Muscle of arm (tissue), 14 donors: ENCODE measurements at places on chromosomes 1 and 21.

GRCh38 chr1:15423355-15424077, 13.8 kb downstream of the EFHD2 start:
- no peak for DNase-seq

GRCh38 chr1:53605181-53605580, 133.8 kb downstream of the GLIS1 start:
- DNase-seq, result no peak

DNA sequence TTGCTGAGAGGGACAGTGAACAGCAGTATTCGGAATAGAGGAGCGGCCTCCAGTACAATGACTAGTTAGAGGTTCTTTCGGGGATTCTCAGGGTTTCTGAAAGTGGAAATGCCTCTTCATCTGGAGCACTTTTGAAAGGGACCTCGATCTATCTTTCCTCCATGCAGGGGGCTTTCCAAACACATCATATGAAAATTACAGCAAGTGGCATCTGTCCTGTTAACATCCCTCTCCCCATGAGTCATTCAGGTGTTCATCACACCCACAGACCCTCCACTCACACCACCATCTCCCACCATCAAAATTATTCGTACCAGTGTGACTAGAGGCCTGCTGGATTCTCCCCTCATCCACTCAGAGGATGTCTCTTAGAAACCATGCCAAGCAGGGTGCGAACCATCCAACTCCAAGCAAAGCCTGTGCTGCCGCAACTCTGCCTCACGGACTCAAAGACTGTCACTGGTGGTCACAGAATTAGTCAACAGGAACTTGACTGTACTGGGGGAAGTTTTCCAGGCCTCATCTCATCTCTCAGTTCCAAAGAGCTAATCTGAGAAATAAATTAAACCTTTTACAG, 211.1 kb downstream of the MRPL39 start:
- no peak for DNase-seq

DNA sequence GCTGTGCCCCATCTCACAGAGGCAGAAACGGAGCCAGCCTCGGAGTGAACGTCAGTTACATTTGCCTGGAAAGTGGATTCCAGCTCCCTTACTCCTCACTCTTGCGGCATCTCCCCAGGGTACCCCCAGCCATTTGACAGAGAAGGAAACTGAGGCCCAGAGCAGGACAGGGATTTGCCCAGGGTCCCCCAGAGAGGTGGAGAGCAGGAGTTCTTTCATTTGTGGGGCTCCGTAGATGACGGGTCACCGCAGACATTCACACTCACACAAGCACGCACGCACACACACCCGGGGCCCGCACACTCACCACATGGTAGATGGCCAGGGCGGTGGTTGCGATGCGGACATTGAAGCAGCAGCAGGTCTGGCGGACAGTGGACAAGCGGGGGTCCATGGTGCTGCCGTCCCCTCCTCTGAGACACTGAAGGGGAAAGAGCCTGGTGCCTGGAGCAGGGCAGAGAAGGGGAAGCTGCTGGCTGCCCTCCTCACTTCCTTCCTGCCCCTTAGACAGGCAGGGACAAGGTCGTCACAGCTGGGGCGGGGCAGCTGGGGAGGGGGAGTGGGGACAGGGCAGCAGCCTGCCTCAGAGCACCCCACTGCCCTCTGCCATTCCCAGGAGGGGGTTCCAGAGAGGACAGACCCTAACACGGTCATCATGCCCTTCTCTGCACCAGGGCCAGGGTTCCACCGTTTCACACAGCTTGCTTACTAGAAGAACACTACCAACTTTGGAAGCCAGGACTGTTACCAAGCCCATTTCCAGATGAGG, at the start of gene LAPTM5:
Gene LAPTM5, minus strand, starts transcription at position 423 of the 769 bp plus-strand sequence. Its CDS starts 29 bp downstream, at position 394.
- DNase-seq, result no peak

- DNase-seq, result no peak
Observed at GRCh38 chr1:16252912-16253311, 15.9 kb upstream of the CPLANE2 start.
